Stomach (tissue), 19 donors: ENCODE measurements at places on chromosomes 2 and 18.

- peak; percentile 62 for DNase-seq
These were observed 56.8 kb downstream of the BIN1 start for GRCh38 chr2:127049927-127050802.

DNA sequence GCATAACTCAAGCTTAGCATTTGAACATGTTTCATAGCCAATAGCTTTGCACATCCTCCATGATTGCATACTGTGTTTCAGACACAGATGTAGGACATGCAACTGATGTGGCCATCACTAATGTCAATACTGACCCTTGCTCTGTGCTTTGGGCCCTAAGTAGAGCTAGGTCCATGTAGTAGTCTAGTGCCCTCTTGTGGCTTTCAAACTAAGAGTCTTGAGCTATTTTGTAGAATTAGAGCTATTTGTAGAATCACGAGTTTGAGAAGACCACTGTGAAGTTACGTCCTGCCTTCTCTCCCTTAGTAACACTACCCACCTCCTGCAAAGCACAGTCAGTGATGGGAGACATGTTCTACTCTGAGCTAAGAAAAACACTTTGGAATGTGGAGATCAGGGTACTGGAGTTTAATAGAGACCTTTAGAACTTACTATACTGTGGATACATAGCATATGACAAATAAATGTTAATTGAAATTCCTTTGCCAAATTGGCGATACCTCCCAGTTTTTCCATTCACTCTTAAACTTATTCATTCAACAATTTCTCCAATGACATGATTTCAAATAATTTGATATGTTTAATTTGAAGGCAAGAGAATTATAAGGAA is 306.5 kb upstream of the TNP1 start:
- DNase-seq: peak; percentile 62

DNA sequence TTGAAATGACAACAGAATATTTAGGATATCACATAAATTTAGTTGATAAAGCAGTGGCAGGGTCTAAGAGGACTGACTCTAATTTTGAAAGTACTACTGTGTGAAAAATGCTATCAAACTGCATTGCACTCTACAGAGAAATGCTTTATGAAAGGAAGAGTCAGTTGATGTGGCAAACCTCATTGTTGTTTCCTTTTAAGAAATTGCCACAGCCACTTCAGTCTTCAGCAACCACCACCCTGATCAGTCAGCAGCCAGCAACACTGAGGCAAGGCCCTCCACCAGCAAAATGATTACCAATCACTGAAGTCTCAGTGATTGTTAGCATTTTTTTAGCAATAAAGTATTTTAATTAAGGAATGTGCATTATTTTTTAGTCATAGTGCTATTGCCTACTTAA is 488.7 kb upstream of the SLC39A10 start:
- no peak for DNase-seq

GRCh38 chr18:62340996-62341395 is 15.9 kb downstream of the TNFRSF11A start:
- no peak for DNase-seq

DNA sequence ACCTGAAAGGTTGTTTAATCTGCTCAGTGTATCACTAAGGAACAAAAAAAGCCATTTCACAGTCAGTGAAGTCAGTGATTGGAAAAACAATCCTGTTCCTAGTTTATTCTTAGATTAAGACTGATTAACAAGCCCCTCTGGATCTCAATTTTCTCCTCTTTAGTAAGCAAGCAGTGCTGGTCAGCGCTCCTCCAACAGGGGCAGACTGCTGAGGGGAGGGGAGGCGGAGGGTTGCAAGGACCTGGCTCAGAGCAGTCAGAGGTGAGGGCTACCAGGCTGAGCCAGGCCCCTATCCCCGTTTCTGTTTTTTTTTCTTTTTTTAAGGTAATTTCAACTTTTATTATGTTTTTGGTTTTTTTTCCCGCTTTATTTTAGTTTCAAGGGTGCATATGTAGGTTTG is 24.7 kb upstream of the KCNS3 start:
- no peak for DNase-seq

- DNase-seq: no peak
These were observed 101.2 kb downstream of the GALNT14 start for GRCh38 chr2:31037058-31037457.

- no peak for DNase-seq
These were observed 262.9 kb upstream of the FBXO11 start for GRCh38 chr2:48169141-48169592.

DNA sequence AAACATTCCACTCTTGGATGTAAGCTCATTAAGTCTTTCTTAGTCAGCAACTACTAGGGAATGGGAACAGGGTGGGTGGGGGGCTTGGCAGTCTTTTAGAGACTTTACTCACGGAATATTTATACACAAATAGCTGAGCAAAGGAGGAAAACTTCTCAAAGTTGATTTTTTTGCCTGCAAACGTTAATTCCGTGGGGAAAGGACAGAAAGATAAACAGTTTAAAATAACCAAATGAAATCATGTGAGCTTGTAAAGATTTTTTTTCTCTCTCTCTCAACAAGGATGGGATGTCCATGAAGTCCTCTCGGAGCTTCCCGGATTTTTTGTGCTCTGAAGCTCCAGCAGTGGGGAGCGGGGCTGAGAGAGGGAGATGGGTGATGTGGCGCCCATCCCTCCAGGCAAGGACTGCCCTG is 32.2 kb upstream of the MAT2A start:
- no peak for DNase-seq

DNA sequence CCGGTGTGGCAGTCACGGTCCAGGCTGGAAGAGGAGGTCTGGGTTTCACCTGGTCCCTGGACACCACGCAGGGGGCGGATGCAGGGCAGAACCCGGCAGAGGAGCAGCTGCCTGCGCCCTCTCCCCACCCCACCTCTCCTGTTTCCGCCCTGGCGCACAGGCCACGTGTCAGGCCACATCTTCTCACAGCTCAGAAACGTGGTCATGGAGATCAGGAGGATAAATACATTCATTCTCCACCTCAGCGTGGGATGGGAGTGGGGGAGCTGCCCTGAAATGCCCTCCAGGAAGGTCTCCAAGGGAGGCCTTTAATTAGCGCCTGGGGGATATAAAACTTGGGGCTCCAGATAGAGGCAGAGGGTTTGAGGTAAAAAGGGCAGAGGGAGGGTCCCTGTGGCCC is 142.0 kb downstream of the KCTD1 start:
- DNase-seq: no peak

- DNase-seq: no peak
These were observed 63.7 kb upstream of the TFPI start for GRCh38 chr2:187617905-187618304.

- DNase-seq: peak; percentile 26
These were observed 28.8 kb downstream of the PSD4 start for GRCh38 chr2:113202305-113203216.

GRCh38 chr18:2240311-2240705 is 331.0 kb downstream of the METTL4 start:
- no peak for DNase-seq

DNA sequence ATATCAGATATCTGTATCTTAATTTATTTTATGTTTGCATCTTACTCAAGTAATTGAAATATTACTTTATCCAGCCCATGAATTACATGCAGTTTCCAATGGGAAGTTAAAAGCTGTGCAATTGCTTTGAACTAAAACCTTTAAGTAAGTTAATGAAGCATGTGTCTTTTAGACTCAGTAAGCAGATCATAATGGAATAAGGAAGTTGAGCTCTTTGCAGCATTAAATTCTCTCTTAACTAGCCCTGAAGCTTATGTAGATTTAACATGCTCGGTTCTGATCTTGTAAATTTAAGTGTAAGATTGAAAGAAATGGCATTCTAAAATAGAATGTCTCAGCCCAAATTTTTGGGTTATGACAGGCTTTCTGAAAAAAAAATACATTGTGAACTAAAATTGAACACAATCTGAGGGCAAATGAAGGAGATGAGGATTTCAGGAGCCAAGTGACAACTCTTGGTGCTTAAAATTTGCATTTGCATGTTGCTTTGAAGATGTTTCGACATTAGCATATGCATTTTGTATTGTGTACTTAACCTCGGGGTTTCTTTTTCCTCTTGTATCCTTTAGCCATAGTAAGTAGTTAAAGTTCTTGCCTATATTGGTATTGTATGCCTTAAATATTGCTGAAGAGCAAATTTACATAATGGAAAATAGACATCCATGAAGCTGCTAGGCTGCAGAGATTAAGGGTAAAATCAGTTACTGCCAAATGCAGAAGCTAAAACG is 297.8 kb upstream of the KCNJ3 start:
- no peak for DNase-seq

DNA sequence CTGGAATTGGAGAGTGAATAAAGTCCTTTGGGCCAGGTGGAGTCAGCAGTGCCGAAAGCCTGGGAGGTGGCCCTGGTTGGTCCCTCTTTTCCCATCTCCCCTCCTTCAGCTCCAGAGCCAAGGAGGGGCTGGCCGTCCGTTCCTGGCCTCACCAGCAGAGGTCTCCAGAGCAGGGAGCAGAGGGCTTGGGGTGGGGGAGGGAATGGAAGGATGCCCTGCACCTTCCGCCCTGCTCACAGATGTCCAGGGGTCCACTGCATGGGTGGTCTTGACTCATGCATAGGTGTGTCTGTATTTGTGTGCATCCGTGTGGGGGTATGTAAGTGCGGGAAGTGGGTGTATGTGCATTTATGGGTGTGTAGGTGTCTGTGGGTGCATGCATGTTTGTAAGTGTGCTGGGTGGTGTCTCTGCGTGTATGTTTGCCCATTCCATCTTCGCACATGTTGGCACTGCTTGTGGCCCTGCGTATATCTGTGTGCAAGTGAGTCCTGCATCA is 201.8 kb downstream of the ZFP36L2 start:
- peak; percentile 76 for DNase-seq

GRCh38 chr18:26621161-26622026 is 73.0 kb upstream of the KCTD1 start:
- peak; percentile 59 for DNase-seq

DNA sequence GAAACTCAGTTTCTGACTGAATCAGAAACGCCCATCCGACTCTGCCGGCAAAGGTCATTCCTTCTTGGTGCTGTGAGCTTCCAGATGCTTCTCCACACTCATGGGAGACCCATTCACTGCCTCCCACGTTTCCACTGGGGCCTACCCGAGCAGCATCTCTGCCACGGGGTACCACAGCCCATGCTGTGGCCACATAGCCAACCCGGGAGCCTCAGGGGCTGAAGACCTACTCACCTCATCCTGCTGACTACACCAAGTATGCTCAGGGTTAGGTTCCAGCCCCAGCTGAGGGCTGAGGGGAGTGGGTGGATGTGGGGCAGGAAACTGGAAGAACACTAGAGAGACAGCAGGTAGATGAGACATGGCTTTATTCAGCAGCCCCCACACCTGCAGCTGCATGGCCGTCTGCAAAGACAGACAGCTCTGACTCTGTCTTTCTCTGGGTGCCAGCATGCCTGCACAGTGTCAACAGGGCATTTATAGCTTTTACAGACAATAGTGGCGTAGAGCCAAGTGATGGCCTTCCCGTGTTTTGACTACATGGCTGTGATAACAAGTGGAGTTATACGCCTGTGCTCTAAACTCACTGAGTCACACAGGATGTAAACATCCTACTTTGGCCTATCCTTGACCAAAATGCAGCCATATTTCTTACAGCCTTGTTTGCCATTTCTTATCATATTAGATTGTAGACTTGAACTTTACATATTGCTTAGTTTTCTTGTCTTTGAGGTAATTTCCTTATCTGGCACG is 16.5 kb upstream of the KLHL23 start:
- DNase-seq: peak; percentile 64

DNA sequence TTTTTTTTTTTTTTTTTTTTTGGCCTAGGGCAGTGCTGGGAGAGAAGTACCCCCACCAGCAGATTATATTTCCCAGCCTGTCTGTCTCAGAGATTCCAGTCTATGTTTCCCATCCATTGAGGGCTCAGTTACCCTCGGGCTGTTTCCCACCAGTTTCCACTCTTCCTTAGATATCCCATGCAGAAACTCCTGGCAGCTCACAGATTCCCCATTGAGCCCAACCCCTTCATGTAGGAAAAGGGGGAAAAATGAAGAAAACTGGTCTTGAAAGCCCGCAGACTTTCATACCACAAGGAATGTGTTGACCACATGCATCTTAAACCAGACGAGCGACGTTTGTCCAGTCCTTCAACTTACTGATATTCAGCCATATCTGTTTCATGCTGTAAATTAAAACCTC is 15.2 kb downstream of the ASXL3 start:
- no peak for DNase-seq

GRCh38 chr2:60045456-60045855 is 508.0 kb downstream of the BCL11A start:
- DNase-seq: no peak

DNA sequence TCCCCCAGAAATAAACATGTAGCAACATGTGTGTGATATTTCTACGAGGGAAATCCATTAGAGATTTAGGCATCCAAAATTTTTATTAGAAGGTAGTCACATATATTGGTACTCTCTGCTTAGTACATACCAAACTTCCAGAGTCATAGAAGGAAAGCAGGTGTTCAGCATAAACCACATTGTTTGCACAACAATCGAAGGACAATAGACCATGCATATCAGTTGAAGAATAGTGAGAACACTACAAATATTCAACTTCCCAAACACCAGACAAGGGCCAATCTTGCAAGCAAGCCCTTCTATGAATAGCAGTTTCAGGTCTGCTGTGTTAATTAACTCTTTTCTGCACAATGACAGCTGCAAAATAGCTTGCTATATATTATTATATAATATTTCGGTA is 702.2 kb downstream of the ERBB4 start:
- DNase-seq: no peak

DNA sequence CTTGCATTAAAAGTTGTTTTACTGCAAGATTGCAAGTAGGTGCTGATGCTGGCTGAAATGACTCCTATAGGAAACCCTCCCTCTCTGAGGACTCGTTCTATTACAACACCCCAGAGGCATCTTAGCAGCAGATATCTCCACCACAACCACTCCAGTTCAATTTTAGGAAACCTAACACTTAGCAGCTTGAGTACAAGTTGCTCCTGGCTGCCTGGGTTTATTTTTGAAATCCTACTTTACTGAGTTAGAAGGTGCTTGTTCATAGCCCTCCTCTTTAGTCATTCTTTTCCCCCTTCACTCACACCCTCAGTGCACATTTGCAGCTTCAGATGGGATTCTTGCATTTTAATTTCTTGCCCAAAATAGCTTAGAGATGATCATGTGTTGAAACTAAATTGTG is 111.5 kb downstream of the MTCL1 start:
- DNase-seq: no peak
